ENCODE measurements at places on chromosomes 6 and 20.

GRCh38 chr6:142233945-142234682, 67.7 kb upstream of the ADGRG6 start:
- no peak for DNase-seq

DNA sequence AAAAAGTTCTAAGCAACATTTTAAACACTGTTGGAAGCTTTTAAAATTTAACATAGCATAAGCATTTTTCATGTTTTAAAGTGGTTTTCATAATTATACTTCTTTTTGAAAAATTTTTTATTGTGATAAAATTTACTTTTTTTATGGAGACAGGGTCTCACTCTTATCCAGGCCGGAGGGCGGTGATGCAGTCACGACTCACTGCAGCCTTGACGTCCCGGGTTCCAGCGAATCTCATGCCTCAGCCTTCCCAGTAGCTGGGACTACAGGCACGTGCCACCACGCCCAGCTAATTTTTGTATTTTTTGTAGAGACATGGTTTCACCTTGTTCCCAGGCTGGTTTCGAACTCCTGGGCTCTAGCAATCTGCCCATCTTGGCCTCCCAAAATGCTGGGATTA, 46.1 kb upstream of the TULP4 start:
- no peak for DNase-seq

DNA sequence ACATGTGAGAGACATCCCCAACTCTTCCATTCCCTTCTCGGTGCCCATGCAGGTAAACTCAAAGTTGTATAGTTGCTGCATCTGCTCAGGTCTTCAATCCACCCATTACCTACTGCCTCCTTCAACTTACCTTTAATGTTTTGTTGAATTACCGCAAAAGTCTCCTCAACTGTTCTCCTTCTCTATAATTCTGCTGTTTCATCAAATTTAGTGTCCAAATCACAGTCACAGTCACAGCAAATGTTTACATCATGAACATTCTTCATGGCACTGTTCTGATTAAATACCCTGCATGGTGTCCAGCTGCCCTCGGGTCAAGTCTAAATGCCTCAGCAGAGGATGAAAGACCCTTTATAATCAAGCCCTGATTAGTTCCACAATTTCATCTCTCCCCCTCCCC, 130.1 kb downstream of the IPCEF1 start:
- DNase-seq: no peak

- DNase-seq: peak; percentile 77
These were observed 328.6 kb upstream of the JARID2 start for GRCh38 chr6:14917109-14917910.

- DNase-seq: no peak
These were observed 100.8 kb downstream of the OR2B2 start for GRCh38 chr6:27811451-27811772.

GRCh38 chr6:159422041-159422984, 253.1 kb downstream of the FNDC1 start:
- DNase-seq: peak; percentile 14

Measured in fibroblast of skin of abdomen (primary cell).